ENCODE measurements at places on chromosomes 11 and 22.

DNA sequence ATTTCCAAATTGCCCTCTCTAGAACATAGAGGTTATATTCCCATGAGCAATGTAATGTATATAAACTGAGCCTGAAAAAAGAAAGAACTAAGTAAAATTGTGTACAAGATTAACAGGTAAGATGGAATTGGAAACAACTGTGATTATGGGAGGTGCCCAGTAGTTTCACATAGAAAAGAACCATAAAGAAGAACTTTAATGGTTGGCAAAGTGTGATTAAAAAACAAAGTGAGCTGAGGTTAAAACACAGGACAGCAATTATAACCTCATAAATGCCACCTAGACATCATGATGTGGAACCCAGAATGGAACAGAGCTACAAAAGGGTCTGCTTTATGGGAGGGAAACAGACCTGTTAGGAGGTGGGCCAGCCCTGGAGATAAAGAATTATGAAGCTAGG, 58.6 kb downstream of the CYB5R2 start:
- no peak for DNase-seq

DNA sequence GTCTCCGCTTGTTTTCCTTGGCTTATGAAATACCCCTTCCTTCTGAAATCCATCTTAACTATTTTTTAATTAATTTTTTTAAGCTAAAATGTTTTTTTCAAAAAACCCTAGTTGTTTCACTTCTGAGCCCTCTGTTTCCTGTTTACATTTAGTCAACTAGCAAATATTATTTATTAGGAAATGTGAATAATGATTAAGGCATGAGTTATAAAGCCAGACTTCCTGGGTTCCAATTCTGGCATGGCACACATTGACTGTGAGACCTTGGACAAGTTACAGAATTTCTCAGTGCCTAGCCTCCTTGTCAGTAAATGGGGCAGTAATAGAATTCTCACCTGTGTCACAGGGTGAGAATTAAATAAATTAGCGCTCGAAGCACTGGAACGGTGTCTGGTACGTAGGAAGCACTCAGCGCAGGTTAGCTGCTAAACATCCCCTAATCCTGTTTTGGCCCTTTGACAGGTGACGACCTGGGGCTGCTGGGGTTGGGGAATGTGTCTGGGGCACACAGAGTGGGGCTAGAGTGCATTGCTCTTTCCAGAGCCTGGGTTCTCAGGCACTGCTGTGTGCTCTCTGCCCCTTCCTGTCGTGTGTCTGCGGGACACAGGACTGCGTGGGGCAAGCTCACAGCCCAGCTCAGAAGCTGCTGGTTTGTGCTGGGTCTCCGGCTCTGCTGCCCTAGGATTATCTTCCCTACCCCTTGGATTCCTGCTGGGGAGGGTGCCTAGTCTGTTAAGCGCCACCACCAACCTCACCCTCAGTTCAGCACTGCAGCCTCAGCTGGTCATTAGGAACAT, 13.1 kb downstream of the PANX1 start:
- peak; percentile 79 for DNase-seq

- no peak for DNase-seq
These were observed 36.7 kb downstream of the ADAMTS8 start for GRCh38 chr11:130391711-130392110.

DNA sequence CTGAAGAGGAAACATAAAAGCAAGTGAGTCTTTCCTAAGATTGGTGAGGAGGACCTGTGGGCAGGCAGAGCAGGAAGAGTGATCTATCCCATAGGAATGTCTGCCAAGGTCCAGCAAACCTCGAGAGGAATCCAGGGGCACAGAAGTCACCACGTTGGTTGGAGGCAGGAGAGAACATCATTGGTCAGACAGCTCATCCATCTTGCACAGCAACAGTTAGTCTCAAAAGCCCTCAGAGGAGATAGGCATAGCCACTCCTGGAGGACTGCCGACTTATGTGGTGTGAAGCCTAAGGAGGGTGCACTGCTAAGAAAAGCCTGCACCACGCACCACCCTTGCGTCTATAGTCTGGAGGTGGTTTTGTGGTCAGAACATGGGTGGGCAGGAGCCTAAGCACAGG, 109.1 kb downstream of the RASSF10 start:
- peak; percentile 93 for DNase-seq

DNA sequence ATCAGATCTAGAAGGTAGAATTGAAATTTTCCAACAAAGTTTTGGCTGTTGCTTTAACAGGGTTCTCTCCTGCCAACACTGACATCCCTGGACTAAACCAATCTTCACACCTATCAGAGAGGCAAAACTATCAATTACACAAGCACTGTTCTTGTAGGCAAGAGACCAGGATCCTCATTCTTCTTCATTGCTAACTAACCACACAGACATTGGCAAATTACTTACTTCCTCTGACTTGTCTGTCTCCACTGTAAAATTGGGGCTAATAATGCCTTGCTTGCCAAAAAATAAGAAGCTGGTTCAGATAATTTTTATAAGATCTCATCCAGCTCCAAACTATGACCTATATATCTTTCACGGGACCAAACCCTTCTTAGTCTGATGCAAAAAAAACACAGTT, 93.8 kb upstream of the DDI1 start:
- no peak for DNase-seq

- peak; percentile 97 for DNase-seq
These were observed 216.4 kb downstream of the GRM5 start for GRCh38 chr11:88849368-88849767.

DNA sequence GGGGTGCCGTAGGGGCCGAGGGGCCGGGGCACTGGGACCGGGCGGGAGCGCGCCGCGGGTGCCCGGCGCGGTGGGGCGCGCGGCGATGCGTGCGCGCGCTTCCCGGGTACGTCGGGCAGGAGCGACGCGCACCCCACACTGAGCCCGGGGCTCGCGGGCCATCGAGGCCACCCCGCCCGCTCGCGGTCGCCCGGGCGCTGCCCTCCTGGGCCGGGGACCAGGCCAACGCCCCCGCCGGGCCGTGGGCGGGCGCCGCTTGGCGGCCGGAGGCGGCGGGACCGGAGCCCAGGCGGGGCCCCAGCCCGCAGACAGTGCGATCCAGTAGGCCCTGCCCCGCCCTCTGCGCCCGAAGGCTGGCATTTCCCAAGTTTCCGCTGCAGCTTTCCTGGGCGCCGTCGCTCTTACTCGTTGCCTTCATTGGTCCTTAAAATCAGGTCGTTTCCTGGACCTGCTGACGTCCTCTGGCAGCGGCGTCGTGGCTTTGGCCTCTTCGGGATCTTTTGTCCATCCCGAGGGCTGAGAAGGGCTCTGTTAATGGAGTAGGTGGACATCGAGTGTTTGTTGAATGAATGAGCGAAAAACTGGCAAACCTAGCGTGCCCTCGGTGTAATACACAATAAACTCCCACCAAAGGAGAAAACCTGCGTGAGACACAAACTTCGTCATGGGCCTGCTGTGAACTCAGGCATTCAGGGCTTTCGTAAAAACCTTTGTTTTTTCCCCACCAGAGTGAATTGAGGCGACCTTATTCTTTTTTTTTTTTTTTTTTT, 638 bp downstream of the PARVA start:
- peak; percentile 83 for DNase-seq

DNA sequence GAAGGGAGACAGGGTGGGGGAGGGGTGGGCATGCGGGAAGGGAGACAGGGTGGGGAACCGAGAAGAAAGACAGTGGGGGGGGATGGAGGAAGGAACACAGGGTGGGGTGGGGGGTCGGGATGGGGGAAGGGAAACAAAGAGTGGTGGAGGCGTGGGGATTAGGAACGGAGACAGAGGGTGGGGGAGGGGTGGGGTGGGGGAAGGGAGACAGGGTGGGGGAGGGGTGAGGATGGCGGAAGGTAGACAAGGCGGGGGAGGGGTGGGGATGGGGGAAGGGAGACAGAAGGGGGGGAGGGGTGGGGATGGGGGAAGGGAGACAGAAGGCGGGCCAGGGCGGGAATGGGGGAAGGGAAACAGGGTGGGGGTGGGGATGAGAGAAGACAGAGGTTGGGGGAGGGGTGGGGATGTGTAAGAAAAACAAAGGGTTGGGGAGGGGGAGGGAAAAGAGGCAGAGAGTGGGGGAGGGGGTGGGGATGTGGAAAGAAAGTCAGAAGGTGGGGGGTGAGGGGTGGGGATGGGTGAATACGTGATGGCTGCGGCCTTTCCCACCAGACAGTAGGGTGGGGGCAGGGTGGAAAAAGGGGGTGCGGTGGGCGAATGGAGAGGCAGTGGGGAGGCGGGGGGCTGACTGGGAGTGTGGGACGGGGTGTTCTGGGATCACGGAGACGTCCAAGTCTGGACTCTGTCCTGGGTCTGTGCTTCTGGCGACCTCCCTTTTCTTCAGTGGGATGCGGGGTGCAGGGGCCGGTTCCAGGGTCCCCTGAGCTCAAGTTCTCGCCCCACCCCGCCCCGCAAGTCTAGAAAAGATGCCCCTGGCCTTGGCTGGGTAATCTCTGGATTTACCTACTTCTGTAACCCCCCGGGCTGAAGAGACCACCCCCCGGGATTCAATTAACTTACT, 744 bp downstream of the PRAME start:
- no peak for DNase-seq

DNA sequence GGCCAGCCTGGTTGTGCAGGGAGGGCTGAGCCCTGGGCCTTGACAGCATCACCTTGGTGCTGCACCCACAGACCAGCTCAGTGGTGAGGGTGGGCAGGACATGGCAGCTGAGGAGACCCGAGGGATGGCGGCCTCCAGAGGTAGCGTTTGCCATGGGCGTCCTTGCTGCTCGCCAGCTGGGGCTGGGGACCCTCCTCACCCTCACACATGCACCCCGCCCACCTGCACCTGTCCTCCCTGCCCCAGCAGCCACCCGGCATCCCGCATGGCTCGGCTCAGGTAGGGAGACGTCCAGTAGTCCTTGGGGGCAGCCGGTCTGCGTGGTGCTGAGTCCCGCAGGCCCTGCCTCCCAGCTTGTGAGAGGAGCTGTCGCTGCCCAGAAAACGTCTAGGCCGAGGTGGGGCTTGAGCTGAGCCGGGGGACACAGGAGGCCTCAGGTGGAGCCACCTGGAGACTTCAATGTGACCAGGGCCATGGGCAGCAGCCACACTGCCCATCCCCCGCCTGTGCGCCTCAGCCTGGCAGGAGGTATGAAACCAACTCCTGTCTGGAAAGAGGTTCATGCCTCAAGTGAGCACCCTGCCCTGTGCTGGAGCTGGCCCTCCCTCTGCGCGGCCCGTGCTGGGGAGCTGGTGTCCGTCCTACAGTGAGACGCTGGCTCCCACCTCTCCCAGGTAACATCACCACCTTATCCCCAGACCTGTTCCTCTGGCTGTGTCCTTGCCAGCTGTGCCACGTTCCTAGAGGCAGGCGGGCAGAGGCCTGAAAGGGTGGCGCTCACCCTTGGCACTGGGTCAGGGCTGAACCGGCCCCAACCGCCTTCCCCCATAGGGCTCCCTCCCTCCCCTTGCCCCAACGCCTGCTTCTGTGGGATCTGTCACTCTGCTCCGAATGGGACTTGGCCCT, 3.3 kb upstream of the TRABD start:
- no peak for DNase-seq

- no peak for DNase-seq
These were observed 137.2 kb downstream of the DBX1 start for GRCh38 chr11:20023082-20023426.

GRCh38 chr11:2186669-2187279, 15.2 kb upstream of the TH start:
- peak; percentile 37 for DNase-seq

- peak; percentile 95 for DNase-seq
These were observed 1.0 kb downstream of the CCDC85B start for GRCh38 chr11:65891219-65892136.

DNA sequence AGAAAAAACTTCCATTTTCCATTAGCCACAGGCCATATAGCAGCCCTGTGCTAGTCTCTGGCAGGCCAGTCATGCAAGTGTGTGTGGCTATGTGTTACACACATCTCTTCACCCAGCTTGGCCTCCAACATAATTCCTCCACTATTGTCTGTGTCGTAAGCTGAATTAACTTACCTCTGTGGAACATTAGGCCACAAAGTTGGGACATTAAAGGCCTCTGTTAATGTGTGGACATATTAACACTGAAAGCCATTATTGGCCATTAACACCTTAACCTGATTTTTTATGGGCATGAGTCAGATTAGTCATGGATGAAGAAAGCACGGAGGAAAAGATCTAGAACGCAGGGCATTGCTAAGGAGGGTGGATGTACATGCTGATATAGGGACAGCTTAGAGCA, 100.1 kb downstream of the DBX1 start:
- no peak for DNase-seq

DNA sequence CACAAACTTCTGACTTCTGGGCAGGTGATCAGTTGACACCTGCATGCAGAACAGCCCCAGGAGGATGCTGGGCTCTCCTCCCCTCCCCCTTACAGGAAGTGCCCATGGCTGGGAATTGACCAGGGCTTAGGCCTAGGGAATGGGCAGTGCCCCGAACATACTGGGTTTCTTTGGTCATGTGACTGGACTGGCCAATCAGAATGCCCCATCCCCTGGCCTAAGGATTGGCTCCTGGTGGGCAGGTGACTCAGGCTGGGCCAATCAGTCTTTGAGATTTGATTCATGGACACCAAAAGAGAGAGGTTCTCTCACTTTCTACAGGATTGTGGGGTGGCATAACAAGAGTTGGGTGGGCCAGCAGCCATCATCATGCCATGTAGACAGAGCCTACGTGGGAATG, 37.1 kb downstream of the MCM5 start:
- DNase-seq: peak; percentile 32

- no peak for DNase-seq
These were observed 603.7 kb upstream of the LUZP2 start for GRCh38 chr11:23893126-23893525.

DNA sequence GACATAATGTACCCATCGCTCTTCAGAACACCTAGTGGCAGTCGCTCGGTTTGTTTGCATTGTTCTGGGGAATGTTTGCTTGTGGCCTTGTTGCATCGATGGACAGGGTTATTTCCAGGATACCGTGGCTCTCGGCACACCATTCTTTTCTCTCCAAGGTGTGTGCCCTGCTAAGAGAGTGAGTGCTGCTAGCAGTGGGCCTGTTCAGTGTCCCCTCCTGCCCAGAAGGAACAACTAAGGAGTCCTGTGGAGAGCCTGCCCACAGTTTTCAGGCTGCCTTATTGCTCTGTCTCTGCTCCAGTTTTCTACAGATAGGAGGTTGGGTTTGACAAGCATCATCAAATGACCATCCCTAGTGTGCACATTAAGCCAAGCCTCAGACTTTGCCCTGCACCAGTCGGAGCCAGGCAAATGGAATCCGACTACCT, 1.4 kb downstream of the CRY2 start:
- DNase-seq: peak; percentile 20

DNA sequence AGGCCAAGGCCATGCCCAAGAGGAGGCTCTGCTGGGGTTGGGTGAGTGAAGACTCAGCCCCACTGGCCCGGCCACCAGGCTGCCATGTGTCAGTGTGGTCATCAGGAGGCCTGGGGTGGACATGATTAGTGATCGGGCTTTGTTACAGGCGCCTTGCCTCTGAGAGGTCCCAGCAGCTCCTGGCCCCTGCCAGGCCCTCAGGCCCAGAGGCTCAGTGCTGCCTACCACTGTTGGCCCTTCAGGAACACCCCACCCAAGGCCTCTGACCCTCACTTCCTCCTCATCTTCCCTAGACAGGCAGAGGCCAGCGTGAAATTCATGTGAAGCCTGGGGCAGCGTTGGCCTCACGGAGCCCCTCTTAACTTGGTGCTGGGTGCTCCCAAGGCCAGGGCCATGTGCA, 2.2 kb downstream of the MRPL23 start:
- no peak for DNase-seq

GRCh38 chr11:131749101-131749500, 378.7 kb downstream of the NTM start:
- peak; percentile 27 for DNase-seq
